H1 (cell line): ENCODE measurements at places on chromosomes 1 and 21. TPM values are rescaled to one million over a fixed set of nuclear protein-coding genes. Genes with fewer than 3 reads are reported as not detected.

DNA sequence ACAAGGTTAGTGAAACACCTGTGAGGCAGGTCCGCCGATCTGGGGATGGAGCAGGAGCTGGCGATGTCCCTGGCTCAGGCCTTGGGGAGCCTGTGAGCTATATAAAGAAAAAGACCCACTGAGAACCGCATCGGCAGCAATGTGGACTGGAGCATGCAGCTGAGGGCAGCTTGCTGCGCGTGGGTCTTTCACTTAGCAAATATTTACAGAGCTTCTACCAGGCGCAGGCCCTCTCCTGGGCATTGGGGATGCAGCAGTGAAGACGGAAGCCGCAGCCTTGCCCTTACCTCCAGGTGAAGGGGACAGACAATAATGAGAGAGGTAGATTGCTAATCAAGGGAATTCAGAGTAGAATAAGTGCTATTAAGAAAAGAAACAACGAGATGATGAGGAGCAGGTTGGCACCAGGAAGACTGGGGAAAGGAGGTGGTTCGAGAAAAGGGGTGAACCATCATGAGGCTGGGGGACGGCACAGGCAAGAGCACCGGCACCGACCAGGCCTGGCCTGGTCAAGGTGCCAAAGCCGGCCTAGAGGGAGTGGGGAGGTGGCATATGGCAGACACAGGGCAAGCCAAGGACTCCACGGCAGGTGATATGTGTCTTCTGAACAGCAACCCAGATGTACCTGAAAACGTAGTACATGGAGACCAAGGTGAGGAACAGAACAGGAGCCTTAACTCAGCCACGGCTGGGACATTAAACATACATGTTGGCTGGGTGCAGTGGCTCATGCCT, 60.7 kb upstream of the PAX7 start:
- DNase-seq: no peak

The SLC9C2 gene
- total RNA-seq: not detected in 2 replicates

DNA sequence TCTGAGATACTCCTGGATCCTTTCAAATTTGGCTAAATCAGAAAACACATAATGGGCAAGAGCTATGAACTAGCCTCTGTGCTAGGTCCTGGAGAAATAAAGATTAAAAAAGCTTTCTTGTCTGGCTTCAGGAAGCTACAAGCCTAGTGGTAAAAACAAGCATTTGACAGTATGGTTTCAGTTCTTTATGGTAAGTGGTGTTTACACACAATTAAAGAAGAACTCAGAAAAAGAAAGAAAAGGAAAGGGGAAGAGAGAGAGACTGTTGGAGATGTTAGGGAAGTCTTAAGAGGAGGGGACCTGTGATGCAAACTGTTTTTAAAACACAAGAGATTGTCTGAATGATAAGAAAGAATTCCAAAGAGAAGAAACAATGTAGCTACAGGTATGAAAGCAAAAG, 1.8 kb downstream of the OR10J1 start:
- DNase-seq: no peak

GRCh38 chr21:41939391-41939790, 14.4 kb downstream of the C2CD2 start:
- DNase-seq: no peak

GRCh38 chr1:184152434-184152898, 100.9 kb downstream of the TSEN15 start:
- DNase-seq: no peak

DNA sequence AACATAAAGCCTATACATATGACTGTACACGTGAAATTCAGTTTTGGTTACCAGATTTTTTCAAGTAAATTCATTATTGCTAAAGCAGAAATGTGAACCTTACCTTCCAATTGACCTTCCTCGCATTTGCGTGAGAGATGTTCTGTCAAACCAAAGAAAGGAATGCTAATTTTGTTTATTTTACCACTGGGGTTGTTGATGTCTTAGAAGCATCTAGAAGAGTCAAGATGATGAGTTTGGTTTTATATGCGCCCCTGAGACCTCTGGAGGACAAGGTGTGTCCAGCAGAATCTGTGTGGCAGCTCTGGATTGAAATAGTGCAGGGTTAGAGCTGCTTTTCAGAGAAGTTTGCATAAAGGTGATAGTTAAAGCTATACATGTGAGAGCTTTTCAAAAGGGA, 48.4 kb downstream of the ZBTB40 start:
- DNase-seq: no peak

DNA sequence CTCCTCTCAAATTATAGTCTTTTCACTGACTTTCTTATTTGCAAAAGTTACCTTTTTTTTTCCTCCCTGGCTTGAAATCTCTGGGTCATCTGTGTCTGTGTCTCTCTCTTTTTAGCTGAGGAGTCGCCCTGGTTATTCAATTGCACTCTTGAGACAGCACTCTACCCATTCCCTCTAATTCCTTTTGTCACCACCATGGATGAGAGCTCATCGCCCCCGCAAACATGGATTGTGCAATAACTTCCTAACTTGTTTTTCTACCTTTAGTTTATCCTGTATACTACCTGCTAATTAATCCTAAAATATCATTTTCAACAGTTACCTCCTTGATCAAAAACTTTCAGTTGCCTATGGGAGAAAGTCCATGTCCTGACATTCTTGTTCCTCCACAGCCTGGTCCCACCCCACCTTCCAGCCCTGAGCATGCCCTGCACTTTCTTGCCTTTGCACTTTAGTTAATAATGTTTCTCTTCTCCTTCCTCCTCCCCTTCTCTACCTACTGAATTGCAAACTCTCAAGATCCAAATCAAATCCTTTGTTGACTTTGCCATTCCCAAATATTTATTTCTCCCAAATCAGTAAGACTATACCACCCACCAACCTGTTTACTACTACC, 110.4 kb upstream of the MAGI3 start:
- DNase-seq: no peak

- DNase-seq: no peak
These were observed 20.7 kb downstream of the ECE1 start for GRCh38 chr1:21269461-21270085.

DNA sequence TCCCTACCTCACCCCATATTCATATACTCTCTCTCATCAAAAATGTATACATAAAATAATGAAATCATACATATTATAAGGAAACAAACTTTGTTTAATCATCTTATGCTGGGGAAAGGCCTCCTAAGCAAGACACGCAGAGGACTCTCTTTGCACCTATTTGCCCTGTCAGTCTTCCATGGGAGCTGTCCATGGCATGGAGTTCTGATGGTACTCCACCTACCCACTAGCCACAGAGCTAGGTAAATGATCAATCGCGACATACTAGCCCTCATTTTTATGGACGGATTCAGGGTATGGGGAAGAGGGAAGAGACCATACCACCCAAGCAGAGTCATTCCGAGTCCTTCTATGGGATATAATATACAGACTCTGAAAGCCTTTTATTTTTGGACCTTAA, 131.0 kb downstream of the CSMD2 start:
- DNase-seq: no peak

DNA sequence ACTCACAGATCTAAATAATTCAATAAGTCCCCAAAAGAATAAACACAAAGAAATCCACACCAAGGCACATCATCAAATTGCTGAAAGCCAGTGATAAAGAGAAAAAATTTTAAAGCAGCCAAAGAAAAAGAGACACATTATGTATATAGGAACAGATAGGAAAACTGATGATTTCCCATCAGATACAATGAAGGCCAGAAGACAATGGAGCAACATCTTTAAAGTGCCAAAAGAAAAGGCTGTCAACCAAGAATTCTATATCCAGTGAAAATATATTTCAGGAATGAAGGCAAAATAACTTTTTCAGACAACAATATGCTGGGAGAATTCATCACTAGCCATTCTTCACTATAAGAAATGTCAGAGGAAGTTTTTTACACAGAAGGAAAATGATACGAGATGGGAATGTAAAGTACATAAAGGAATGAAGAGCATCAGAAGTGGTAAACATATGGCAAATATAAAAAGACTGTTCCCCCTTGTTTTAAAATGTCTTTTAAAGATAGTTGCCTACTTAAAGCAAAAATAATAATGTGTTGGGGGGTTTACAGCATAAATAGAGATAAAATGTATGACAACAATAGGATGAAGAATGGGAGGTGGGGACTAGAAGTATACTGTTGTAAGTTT, 9.4 kb upstream of the MYOG start:
- no peak for DNase-seq

DNA sequence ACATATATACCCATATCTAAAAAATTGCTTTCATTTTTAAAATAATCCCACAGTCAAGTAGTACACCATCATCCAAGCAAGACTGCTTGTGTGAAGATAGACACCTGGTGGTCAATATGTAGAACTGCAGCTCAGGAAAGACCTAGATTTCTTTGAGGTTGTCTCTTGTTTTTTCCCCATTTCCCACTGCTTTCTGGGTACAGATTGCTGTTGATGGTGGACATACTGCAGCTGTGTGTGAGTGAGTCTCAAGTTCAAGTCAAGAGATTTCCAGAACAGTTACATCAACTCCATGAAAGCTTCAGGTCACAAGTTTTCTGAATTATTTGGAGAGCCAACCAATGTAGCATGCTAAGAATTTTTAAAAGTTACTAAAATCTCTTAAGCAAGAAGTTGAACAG, 306.4 kb downstream of the DUSP10 start:
- DNase-seq: no peak

The FMOD gene
- 0.27 and 0.32 TPM in 2 replicates for total RNA-seq

- DNase-seq: no peak
These were observed 128.3 kb upstream of the HMGB4 start for GRCh38 chr1:33735624-33736023.

- no peak for DNase-seq
These were observed 100.9 kb downstream of the RIPK4 start for GRCh38 chr21:41665766-41666595.

- no peak for DNase-seq
These were observed at the start of gene CHIT1 for GRCh38 chr1:203229471-203230135. TSS of gene CHIT1 (minus strand) at chr1:203229673. CDS start at chr1:203229636, 37 bp downstream.

- DNase-seq: peak; percentile 99
These were observed 22.9 kb upstream of the FAM20B start for GRCh38 chr1:179002552-179003345.

The PAX7 gene
- not detected in 2 replicates for total RNA-seq

- DNase-seq: peak; percentile 7
These were observed 59.1 kb upstream of the RBM15 start for GRCh38 chr1:110280126-110280525.

The SELENBP1 gene
- 15.3 and 20.0 TPM in 2 replicates for total RNA-seq

DNA sequence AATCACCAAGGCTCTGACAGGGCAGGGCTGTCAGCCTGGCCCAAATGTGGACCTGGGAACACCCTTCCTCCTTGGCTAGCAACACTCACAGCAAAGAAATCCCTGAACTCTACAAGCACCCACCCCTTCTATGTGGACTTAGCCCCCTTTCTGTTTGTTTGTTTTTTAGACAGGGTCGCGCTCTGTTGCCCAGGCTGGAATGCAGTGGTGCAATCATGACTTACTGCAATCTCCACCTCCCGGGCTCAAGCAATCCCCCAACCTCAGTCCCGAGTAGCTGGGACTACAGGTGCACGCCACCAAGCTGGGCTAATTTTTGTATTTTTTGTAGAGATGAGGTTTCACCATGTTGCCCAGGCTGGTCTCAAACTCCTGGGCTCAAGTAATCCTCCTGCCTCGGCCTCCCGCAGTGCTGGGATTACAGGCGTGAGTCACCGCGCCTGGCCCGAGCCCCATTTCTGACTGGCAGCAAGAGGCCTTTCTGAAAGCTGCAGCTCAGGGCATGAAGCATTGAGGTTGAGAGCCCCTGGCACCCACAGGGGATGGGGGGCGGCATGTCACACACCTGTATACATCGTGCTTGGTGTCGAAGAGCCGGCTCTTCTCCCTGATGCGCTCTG, 16.2 kb downstream of the RIPK4 start:
- no peak for DNase-seq

GRCh38 chr1:160401487-160401805, 1.1 kb downstream of the VANGL2 start:
- DNase-seq: no peak

The ARHGAP29 gene
- 2.9 and 3.2 TPM in 2 replicates for total RNA-seq

The AMIGO1 gene
- total RNA-seq: 2.4 and 2.7 TPM in 2 replicates

The KRTAP19-5 gene
- not detected in 2 replicates for total RNA-seq
